ENCODE measurements at places on chromosomes 5 and 9.

DNA sequence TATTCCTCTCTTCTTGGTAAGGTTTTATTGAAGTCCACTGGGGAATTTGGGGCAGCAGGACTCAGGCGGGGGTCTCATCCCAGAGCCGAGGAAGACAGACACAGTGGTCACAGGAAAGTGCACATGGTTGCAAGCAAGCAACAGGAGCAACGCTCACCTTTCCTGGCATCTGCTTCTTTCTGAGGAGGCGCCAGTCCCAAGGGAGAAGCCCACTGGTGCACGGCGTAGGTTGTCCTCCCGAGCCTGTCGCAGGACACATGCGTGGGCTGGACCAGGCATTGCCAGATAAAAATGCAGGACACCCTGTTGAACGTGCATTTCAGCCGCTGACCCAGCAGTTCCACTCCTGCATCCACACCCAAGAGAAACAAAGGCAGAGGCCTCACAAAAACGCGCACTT, 72.4 kb upstream of the OLFM1 start:
- DNase-seq: no peak

DNA sequence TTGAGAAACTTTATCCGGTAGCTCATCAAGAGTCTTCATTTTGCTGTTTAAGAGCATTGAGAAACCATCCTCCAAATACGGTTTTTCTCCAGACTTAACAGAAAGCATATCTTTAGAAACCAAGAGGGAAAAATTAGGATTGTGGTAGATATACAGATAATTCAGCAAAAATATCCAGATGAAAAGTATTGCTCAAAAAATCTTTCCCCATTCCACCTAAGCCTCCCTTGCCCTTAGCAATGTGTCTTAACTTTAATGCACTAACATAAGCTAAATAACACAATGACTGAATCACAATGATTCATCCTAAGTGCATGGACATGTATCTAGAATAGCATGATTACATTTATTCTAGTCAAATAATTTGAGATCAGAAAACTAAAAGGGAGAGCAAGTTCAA, 130.3 kb upstream of the TARS1 start:
- peak; percentile 63 for DNase-seq

GRCh38 chr5:125655156-125655555, 768.1 kb upstream of the GRAMD2B start:
- no peak for DNase-seq

DNA sequence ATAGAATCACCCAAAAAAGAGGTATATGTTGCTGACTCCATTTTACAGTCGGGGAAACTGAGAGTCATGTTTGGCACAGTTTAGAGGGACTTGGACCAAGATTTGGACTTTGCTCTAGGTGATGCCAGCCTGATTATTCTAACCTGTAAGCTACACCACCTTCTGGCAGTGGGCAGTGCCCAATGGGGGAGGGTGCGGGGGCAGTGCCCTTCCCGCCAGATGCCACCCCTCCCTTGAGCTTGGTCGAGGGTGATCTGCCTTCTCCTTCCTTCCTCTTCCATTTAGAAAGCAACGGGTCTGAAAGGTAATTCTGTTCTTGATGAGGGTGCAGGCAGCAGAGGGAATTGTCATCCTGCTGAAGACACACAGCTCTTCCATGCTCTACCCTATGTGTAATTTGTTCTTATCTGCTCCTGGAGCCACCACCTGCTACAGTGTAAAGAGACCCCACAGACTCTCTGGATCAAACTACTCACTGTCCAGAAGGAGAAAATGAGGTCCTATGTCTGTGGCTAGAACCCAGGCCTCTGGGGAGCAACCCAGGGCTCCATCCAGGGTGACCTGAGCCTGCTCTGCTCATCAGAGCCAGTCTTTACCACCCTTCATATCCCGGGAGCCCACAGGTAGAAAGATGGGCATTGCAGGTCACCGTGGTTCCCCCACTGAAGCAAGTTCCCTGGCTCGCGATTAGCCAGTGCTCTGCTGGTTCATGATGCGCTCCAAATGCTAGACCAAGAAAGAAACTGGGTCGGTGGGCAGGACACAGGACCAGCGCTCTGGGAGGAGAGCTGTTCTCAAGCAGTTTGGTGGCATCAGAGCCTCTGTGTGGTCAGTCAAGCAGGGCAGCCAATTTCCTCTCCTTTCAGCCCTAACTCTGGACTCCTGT, 156.2 kb downstream of the RGS3 start:
- no peak for DNase-seq

DNA sequence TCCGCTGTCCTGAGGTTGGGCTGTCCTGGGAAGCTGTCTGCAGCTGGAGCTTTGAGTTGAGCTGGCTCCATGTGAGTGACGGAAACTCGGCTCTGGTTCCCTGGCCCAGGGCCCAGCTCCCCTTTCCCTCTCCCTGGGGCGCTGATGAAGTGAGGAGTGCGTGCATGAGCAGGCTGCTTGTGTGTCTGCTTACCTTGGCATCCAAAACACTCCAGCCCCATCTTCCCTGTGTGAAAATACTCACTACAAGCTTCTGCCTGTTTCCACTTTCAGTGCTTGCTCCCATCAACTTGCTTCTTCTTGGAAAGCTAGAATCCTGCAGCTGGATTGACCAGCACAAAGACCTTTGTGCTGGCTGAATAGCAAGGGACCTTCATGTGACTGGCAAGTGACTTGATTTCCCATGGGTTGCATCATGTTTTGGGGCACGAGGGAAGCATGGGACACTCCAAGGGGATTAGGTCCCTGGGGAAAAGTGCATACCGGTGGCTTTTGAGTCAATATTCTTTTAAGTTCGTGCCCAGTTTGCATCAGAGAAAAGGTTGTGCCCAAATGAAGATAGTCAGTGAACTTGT, 198.1 kb downstream of the GADD45G start:
- DNase-seq: peak; percentile 70

DNA sequence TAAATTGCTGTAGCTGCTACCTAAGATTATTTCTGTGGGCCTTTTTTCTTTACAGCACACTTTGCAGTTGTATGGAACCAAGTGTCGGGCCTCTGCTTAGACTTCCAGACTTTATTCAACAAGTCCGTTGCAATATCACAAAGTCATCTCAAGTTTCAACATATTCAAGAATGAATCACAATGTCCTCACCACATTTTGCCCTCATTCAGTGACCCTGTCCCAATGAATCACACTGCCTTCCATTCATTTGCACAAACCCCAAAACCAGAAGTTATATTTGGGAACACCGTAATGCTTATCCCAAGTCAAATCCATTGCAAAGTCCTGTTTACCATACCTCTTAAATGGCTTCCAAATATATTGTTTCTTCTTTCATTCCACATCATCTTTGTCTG, 439.6 kb downstream of the CSNK1G3 start:
- peak; percentile 96 for DNase-seq

- DNase-seq: peak; percentile 40
Measured at GRCh38 chr9:97518909-97519307, 17.4 kb downstream of the TMOD1 start.

DNA sequence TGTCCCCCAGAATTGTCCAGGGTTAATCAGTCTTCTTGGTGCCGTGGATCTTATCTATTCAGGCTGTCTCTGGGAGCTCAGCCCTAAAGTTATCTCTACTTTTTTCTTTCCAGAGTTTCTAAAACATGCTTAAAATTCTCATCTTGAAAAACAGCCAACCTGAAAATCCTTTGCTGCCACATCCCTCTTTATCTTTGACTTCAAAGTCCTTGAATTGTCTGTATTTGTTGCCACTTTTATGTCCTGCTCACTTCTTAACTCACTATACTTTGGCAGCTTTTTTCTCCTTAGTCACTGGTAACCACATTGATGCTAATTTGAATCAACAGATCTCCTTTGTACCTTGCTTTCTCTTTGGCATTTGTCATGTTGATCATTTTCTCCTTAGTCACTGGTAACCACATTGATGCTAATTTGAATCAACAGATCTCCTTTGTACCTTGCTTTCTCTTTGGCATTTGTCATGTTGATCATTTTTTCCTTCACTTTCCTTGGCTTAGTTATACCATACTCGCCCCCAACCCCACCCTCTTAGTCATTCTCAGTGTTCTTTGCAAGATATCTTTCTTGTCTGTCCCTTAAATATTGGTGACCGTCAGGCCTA, 8.5 kb downstream of the DMXL1 start:
- DNase-seq: no peak

- no peak for DNase-seq
Measured at GRCh38 chr9:116162241-116162781, 8.7 kb downstream of the PAPPA start.

DNA sequence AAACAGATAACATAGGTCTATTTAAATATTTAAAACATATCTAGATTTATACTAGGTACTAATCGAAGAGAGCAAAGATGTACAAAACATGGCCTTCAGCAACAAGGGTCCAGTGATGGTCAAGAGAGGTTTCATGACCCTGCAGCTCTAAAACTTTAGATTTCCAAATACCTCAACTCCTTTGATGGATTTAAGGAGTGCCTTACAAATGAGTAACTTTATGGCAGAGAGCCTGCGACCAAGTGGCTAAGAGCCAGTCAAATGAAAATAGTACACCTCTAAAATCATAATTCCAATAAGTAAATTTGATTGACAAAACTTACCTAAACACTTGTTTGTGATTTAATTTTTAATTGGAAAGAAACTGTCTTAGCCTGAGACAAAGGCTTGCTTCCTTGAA, 4.7 kb upstream of the SH3RF2 start:
- DNase-seq: peak; percentile 32

- no peak for DNase-seq
Measured at GRCh38 chr5:158910782-158911692, 188.7 kb downstream of the EBF1 start.

DNA sequence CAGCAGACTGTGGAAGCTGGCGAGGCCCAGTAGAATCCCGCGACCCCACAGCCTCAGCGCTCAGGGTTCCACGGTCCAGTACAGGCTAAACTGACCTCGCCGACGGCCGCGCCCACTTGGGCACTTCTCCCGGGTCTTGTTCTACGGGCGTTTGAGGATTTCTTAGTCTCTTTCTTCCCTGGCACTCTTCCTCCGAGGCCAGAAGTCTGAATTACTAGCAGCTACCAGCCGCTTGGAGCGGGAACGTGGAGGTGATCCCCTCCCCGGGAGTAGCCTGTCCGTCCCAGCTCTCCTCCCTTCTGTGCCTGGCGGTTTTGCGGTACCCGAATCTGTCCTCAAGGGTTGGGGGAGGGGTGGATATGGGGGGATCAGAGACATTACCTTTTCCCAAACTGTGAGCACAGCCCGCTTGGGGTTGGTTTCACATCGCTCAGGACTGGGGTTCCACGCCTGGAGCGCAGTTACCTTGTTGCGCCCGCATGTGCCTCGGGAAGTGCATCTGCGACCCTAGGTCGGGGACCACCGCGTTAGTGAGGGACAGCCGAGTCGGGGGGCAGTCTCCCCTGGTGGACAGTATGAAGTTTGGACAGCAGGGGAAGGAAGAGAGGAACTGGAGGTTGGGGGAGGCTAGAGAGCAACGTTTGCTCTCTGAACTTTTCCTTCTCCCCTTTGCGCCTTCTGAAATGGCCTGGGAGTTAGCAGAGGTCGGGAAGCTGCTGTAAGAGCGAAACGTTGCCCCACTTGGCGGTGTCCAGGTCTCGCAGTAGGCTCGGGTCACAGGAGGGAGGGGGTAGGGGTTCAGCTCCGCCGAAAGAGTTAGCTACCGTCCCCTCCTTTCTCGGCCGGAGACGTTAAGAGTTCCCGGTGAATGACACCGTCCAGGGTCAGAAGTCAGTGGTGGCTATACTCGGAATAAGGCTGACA, 190.8 kb downstream of the MEF2C start:
- no peak for DNase-seq

- DNase-seq: peak; percentile 58
Measured at GRCh38 chr9:34546834-34547827, 24.3 kb upstream of the ENHO start.

- peak; percentile 42 for DNase-seq
Measured at GRCh38 chr5:128252756-128253155, 169.2 kb downstream of the SLC12A2 start.

- DNase-seq: peak; percentile 39
Measured at GRCh38 chr9:1098551-1098950, 48.4 kb downstream of the DMRT2 start.

DNA sequence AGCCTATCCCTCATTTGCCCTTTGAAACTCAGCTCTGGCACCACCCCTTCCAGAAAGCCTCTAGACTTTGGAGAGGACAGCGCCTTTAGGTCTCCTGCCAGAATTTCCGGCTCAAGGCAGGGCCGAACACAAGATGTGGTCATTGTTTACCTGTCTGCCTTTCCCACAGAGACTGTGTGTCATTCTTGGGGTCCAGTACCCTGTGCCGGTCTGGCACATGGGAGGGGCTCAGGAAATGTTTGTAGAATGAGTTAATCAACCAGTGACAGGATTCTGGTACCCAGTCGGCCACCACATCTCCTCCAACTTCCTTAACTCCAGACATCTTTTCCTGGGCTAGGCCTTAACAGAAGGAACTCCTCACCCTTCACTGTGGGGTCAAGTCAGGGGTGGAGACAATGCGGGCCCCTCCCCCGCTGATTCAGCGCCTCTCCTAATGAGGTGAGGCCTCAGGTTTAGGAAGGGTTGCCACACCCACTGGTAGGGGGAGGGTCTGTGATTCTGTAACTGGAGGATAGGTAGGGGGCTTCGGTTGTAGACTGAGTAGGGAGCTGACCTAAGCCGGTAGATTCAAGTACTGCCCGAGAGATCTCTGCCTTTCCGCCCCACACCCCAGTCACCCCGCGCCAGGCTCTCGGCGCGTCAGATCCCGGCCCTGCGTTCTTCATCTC, 29.3 kb downstream of the PCDH1 start:
- peak; percentile 94 for DNase-seq

DNA sequence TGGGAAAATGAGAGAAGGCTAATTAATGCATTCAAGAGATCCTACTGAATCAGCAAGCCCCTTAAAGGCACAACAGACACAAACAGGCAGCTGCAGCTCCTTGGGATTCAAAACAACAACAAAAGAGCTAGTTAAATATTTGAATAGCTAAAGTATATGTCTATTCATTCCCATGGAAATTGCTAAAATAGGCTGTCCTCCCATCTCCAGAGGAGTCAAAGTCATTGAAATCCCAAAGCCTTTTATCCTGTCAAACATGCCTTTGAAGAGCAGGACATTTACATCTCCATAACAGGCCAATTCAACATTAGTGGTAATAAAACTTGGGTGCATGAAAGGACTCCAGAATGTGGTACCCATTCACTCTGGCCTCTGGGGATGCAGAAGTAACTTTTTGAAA, 177.4 kb downstream of the NTRK2 start:
- DNase-seq: no peak

DNA sequence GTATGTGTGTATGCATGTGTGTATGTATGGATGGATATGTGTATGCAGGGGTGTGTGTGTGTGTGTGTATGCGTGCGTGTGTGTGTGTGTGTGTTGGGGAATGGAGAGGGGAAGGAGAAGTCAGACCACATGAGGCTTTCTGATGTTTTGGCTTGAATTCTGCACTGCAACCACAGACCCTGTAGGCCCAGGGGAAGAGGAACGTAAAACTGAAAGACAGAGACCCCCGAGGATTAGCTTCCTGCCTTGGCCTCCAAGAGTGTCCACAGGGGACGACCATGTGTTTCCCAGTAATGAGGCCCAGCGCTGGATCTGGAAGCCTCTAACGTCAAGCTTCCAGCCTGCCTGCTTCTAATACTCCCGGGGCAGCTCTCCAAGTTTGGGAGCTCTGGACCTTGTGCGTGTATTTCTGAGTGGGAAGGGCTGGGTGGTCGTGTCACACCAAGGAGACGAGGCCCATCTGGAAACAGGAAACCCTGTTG, 5.8 kb downstream of the DCANP1 start:
- DNase-seq: no peak

Measured in MCF 10A (cell line).